Articular chondrocyte of knee joint (primary cell): ENCODE measurements at places on chromosomes 7 and 10. TPM values are rescaled to one million over a fixed set of nuclear protein-coding genes. Genes with fewer than 3 reads are reported as not detected.

The COBL gene
- 0.11 and 0.13 TPM in 2 replicates for total RNA-seq

The IMMP2L gene
- 9.8 and 11.8 TPM in 2 replicates for total RNA-seq

The EVX1 gene
- not detected in 2 replicates for total RNA-seq

The PDE1C gene
- total RNA-seq: 23.3 and 30.8 TPM in 2 replicates

The GAD2 gene
- not detected in 2 replicates for total RNA-seq

The TEX47 gene
- total RNA-seq: not detected in 2 replicates

The UFSP1 gene
- 2.2 and 2.7 TPM in 2 replicates for total RNA-seq

The NFE2L3 gene
- total RNA-seq: 0.91 and 2.6 TPM in 2 replicates

The OR2A5 gene
- not detected in 2 replicates for total RNA-seq
